ENCODE measurements at places on chromosomes 1 and 21.

- no peak for DNase-seq
These were observed 2.6 kb downstream of the KRTAP10-12 start for GRCh38 chr21:44699502-44700001.

DNA sequence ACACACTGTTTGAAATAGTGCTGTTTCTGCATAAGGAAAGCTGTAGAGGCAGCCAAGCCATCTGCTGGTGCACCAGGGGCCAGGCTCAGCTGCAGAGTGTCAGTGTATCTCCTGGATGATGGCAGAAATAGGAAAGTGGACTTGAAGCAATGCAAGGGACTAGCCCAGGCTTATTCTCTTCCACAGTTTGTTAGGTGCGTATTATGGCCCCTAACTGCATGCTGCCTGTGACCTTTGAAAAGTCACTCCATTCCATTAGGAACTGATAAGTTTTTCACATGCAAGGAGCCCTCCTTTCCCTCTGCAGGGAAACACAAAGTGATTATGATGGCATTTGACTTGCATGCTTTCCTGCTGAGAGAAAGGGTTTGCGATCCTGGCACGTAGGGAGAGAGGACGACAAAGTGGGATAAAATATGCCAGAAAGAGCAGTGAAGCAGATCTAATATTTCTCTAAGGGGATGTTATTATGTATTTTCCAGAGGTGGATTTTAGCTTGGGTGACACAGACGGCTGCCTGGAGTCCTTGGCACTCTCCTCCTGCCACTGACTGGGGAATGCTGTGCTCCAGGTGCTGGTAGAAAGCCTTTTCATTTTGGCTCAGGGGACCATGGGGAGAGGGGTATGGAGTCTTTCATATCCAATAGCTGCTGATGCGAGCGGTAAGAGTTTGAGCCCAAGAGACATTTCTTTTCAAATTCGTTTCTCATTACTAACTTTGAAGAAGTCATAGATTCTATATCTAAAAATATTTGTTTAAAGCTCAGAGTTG, 402.1 kb upstream of the B3GALT2 start:
- no peak for DNase-seq

- no peak for DNase-seq
These were observed 14.9 kb upstream of the CD55 start for GRCh38 chr1:207306603-207307002.

GRCh38 chr1:81834268-81834667, 33.5 kb downstream of the ADGRL2 start:
- DNase-seq: no peak
